ENCODE measurements at places on chromosomes 2 and 18. TPM values are rescaled to one million over a fixed set of nuclear protein-coding genes. Genes with fewer than 3 reads are reported as not detected.

GRCh38 chr2:98702127-98702802 is 28.7 kb downstream of the MGAT4A start:
- DNase-seq, result no peak

DNA sequence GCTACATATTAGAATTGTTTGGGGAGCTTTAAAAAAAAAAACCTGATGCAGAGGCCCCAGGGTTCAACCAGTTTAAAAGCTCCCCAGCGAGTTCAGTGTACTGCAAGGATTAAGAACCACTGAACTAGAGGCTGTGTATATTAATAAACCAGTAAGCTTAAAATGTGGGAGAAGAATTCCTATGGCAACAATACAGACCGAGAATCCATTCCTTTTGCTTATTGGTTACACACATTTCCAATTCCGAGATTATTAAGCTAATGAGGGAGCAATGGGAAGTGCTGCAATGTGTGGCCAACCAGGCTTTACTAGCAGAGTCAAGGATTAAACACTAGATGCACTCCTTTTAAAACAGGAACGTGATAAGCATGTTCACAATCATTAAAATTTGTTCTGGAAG is 204.4 kb downstream of the TDRD15 start:
- no peak for DNase-seq

DNA sequence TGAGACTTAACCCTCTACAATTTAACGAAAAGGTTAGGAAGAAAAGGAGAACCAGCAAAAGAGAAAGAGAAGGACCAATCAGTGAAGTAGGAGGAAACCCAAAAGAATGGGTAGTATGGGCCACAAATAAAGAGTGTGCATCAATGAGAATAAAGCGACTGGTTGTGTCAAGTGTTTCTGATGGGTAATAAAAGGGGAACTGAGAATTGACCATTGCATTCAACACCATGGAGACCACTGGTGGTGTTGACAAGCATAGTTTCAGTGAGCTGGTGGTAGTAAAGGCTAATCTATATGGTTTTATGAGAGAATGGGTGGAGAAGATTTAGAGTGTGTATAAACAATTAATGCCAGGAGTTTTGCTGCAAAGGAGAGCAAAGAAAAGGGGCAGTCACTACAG is 75.4 kb downstream of the CSRNP3 start:
- no peak for DNase-seq

DNA sequence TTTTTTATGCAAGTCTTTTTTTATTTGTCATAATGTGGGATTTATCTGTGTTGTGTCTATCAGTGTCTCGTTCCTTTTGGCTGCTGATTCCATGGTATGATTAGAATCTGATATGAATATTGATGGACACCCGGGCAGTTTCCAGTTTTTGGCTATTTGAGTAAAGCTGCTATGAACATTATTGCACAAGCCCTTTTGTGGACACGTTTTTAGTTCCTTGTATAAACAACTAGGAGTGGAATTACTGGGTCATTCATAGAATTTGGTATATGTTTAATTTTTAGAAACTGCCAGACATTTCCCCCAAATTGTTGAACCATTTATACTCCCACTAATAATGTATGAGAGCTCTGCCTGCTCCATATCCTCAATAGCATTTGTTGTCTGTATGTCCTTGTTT is 26.6 kb downstream of the HK2 start:
- DNase-seq, result no peak

The FAM124B gene
- not detected for total RNA-seq

DNA sequence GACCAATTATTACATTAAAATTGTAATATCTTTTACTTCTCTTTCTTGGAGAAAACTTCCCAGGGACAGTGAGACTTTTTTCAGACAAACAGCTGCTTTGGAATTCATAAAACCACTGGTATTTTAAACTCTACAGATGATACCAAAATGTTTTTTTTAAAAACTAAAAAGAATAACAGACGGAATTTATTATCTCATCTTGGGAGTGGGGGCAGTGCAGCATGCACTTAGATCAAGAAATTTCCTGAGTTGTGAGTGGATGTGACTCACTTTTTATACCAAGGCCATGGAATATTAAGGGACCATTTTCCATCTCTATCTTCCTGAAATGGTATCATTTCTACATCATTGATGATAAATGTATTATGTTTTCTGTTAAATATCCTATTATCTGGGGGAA is 422.8 kb upstream of the HNRNPA3 start:
- DNase-seq, result no peak

DNA sequence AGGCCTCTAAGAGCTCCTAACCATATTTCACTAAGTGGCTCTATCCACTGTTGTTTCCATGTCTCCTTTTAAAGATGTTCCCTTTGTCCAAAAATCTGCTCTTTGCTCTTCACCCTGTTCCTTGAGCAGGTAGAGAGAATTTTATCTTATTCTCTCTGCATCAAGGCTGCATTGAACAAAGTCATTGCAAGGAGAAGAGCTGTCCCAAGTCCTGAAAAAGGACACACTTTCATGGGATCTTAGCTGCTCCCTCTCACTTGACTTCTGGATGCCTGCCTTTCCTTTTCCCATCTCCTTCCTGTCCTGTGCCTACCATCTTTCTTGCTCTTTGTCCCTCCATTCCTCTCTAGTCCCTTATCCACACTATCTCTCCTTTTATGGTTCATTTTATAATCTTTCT is 235.2 kb upstream of the THSD7B start:
- DNase-seq, result no peak

The ANKRD36 gene
- 20.6 TPM for total RNA-seq

- DNase-seq, result no peak
Observed at GRCh38 chr18:5197032-5197434, at the start of gene AKAIN1. Gene AKAIN1 (minus strand): TSS chr18:5197257. CDS start chr18:5197053, 204 bp downstream.

The DIPK1C gene
- not detected for total RNA-seq

GRCh38 chr2:233476063-233476410 is 90.5 kb downstream of the USP40 start:
- no peak for DNase-seq

DNA sequence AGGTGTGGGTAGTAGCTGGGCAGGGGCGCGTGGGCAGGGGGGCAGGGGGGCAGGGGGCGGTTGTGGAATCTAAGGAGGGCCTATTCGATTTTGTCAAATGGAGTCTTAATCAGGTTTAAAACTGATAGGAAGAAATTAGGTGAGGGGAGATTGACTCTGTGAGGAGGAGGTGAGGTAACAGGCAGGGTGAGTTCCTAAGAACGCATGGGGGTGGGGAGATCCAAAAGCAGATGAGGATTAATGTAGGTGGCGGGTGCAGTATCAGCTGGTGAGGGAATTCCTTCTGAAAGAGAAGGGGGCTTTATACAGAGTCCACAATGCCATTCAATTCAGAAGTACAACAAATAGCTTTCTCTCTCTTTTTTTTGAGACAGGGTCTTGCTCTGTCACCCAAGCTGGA is 72.7 kb downstream of the CAB39 start:
- no peak for DNase-seq

- no peak for DNase-seq
Observed at GRCh38 chr2:151096235-151096634, 165.4 kb downstream of the RBM43 start.

DNA sequence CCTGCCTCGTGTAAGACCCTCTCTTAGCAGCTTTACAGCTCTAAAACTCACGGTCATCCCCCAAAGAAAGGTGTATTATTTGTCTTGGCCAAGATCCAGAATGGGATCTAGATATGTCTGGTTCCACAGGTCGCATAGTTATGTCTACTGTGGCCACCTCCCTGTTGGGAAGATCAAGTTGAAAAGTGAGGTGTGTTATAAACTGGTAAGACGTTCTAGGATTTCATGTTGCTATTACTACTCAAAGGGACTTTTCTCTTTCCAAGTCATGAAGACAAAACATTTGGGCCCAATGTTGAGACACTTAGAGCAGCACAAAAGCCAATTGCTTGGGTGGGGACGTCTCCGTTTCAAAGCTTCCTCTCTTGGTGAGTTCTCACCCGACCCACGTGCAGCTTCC is 766.0 kb downstream of the RNF144A start:
- no peak for DNase-seq

DNA sequence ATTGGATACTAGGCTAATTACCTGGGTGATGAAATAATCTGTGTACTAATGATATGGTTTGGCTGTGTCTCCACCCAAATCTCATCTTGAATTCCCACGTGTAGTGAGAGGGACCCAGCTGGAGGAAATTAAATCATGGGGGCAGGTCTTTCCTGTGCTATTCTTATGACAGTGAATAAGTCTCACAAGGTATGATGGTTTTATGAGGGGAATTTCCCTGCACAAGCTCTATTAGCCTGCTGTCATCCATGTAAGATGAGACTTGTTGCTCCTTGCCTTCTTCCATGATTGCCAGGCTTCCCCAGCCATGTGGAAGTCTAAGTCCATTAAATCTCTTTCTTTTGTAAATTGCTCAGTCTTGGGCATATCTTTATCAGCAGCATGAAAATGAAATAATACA is 394.1 kb upstream of the SYT4 start:
- DNase-seq, result no peak

The HDAC4 gene
- 27.0 TPM for total RNA-seq

GRCh38 chr2:33247365-33247764 is 229.1 kb upstream of the RASGRP3 start:
- DNase-seq, result no peak

- DNase-seq, result no peak
Observed at GRCh38 chr2:105765415-105766299, 20.9 kb downstream of the NCK2 start.

DNA sequence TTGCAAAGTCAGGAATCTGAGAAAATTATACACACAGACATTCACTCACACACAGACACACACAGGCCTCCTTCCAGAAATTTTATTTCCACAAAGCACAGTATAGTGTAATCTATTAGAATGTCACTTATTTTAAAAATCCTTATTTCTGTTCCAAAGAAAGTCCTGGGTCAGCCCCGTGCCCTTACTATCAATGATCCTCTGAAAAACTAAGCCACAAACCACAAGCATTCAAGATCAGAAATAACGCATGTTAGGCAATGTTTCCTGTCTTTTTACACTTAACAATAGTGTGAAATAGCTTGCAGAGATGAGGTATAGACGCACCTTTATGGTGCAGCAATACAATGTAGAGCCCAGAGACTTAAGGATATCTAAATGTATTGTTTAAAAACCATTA is 25.8 kb downstream of the TBC1D8 start:
- DNase-seq, result no peak

The GPAT2 gene
- total RNA-seq, result not detected

GRCh38 chr2:227317834-227318233 is 7.2 kb upstream of the MFF start:
- no peak for DNase-seq

DNA sequence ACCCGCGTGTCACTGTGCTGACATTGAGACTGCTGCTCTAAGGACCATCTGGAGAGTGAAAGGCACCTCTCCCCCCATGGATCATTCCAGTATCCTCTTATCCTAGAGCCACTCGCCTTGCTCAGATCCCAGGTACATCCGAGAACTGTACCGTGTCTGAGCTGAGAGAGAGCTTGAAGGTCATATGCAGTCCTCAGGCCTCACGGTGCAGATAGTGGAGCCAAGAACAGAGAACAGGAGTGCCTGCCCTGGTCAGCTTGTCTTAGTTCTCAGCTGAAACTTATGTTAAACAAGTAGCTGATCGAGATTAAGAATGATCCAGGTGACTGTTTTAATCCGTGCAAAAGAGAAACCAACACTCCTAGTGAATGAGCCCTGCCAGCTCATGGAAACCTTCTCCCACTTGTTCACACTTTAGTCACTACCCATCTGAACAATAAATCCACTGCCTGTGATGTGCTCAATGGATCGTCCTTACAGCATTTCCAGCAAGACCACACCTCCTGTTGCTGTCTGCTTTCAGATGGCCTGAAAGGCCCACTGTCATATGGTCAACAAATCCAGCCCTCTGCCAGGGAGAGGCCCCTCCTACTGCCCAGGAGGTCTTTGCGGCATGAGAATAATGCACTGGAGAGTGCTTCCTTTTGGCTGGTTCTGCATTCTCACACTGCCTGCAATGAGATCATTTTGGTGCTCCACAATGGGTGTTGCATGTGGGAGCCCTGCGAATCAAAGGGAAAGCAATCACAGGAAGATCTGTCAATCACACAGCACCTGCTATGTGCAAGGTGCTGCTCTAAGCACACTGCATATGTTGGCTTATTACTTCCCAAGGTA is 43.7 kb upstream of the APCDD1 start:
- DNase-seq, result no peak

Data from chondrocyte (in vitro differentiated cells).